ENCODE measurements at places on chromosomes 13 and 19. TPM values are rescaled to one million over a fixed set of nuclear protein-coding genes. Genes with fewer than 3 reads are reported as not detected.

Gene ATP12A
- 5.2 TPM for polyA plus RNA-seq

GRCh38 chr13:110648848-110649421 lies 33.6 kb downstream of the NAXD start:
- no peak for DNase-seq

DNA sequence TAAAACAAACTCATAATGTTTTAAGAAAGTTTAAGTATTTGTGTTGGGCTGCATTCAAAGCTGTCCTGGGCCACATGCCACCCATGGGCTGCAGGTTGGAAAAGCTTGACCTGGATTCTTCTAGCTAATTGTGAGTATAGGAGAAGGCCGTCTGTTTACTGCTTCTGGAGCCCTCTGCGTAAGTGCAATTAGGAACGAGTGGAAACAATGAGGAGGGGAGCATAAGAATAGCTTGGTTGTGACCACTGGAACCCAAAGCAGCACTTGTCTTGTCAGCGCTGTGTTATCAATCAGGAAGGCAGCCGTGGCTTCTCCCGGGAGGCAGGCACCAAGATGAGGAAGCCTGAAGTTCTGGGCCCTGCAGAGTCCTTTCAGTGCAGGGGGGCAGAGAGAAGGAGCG lies 110.4 kb upstream of the MBNL2 start:
- DNase-seq: no peak

Gene SHISA7
- polyA plus RNA-seq: not detected

DNA sequence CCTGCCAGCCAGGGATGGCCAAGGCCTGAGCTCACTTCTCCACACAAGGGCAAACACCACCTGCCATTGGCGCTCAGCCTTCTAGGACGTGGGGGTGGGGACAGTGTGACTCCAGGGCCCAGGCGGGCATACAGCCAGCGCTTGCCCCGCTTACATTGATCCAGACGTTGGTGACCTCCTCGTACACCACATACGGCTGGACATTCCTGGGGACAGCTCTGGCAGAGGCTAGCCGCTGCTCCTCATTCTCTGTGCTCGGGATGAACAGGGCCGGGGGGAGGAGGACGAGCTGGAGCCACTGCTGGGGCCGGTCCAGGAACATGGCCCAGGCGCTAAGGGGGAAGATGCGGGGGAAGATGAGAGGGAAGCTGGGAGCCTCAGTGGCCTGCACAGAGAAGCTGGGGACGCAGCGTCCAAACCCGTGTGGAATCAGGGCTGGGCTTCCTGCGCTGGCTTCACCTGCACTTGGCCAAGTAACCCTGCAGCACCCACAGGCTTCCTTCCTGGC lies 25.1 kb upstream of the MYDGF start:
- DNase-seq: no peak

DNA sequence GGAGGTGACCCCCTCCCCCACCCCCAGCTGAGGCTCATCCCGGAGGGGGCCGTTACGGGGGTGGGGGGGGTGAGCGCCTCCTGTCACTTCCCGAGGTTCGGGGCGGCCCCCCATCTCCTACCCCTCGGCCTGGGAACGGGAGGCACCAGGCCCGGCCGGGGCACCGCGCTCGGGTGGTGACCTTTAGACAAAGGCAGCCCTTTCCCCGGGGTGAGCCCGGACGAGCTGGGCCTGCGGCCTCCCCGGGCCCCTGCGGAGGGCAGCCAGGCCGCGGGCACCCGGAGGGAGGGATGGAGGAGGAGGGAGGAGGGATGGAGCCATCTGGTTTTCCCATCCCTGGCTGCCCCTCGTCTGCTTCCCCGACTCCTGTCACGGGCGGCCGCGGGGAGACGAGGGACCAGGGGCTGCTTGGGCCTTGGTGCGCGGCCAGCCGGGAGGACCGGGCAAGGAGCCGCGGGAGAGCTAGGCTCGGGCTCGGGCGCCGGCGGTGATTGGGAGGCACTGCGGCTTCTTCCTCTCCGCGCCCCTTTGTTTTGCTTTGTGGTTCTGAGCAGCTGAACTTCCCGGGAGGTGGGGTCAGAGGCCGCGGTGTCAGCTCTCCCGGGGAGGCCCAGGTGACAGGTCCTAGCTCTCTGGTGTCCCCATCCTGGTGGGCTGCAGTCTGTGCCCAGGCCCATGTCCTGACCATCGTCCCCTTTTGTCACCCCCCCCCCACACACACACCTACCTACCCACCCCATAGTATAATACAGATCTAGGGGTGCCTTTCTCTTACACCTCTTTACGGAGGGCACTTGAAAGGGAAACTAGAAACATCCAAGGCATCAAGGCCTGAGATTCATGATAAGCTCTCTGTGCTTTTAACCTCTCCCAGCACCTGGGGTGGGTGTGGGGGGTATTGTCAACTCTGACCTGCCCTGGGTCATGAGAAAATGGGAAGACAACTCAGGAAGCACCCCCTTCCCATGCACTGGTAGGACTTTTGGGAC lies 1.3 kb downstream of the BICRA start:
- peak; percentile 30 for DNase-seq

- no peak for DNase-seq
Observed at GRCh38 chr13:98451676-98452470, 125.0 kb downstream of the STK24 start.

DNA sequence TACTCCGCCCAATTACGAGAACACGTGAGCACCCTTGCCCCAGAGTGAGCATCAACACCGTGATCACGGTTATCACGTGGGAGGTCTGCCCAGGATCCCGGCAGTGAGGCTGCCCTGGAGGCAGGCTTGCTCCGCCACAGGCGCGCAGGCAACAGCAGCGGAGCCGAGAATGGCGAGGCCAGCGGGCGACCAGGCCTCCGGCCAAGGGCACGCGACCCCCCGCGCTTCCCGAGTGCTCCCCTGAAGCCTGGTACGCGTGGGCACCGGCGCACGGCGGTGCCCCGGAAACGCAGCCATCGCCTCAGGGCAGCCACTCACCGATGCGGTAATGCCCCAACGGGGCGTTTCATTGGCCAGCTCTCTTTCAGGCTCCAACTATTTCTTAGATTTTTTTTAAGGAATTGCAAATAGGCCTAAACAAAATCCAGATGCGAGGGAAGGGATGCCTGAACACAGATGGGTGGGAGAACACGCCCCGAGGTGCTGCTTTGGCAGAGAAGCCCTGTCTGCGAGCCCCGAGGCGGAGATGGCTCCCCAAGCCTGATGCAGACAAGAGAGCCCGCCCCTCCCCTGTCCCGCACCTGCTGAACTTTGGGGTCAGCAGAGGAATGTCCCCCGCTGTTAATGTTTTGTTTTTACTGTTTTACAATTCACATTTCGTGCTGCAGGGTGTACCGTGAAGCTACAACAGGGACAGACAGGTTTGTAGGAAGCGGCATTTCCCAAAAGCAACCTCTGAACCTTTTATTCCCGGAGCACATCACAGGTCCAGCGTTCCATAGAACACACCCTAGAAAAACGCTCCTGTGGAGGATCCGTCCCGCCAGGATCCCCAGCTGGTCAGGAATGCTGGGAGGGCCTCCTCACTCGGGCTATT lies 132.7 kb downstream of the ZDHHC20 start:
- DNase-seq: peak; percentile 25

- DNase-seq: peak; percentile 49
Observed at GRCh38 chr13:79780240-79780639, 299.3 kb downstream of the NDFIP2 start.

DNA sequence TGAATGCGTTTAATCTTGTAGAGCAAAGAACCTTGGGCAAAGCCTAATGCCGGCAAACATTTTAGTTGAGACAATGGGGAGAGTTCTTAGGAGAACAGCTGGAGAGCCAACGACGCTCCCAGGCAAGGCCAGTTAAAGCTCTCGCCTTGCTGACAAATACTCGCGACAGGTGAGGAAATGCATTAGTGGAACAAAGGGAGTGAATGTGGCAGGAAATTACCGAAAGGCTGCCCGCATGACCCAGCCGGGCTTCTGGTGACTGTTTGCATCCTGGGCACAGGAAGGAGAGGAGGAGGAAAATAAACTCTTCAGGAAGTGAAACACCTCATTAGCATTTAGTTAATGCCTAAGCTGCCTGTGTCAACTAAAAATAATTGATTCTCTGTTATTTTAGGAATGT lies 74.6 kb downstream of the SHISA2 start:
- peak; percentile 29 for DNase-seq

GRCh38 chr13:72537782-72538181 lies 189.6 kb downstream of the MZT1 start:
- no peak for DNase-seq

GRCh38 chr19:13012690-13013608 lies 17.7 kb downstream of the NFIX start:
- DNase-seq: peak; percentile 71

Gene ZNF468
- 10.2 TPM for polyA plus RNA-seq

- DNase-seq: no peak
Observed at GRCh38 chr13:99237981-99238662, 20.1 kb downstream of the GPR18 start.

DNA sequence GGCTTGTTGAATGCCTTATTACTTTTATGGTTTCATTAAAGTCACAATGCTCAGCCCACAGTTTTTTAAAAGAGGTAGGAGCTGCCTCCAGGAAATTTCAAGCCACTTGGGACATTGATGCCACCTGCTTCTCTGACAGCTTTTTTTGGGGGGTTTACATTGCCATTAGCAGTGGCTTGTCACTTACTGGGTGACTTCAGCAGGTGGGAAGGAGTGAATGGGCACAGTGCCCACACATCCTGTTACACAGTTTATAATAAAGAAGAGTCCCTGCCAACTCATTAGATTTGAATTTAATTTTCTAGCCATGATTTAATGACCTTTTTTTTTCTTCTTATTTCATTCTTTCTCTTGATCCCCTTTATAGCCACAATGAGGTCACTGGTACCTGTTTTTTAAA lies 61.0 kb downstream of the NHLRC3 start:
- no peak for DNase-seq

- no peak for DNase-seq
Observed at GRCh38 chr19:6847828-6848200, 39.6 kb upstream of the ADGRE1 start.

Gene ZNF154
- 0.70 TPM for polyA plus RNA-seq

Gene LPAR6
- polyA plus RNA-seq: 2.9 TPM

GRCh38 chr19:10718205-10719196 lies 622 bp downstream of the DNM2 start:
- peak; percentile 31 for DNase-seq

DNA sequence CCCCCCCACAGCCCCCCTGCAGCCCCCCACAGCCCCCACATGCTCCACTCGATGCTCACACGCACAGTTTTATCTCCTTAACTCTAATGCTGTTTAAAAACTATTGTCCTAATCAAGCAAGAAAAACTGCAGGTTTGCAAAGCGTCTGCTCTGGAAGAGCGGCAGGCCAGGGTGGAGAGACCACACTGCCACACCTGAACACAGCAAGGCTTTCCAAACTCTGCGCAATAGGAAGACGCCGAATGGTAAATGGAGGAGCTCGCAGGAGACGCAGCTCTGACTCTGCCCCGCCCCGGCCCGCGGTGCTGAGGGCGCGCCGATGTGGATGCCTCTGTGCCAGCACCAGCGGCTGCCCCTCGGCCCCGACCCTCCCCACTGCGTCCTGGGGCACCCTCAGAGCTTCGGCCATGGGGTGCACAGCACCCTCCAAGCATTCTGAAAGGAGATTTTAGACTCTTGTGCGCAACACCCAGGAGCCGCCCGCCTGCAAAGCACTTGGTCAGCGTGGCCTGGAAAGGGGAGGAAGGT lies 32.4 kb downstream of the RASA3 start:
- DNase-seq: no peak

DNA sequence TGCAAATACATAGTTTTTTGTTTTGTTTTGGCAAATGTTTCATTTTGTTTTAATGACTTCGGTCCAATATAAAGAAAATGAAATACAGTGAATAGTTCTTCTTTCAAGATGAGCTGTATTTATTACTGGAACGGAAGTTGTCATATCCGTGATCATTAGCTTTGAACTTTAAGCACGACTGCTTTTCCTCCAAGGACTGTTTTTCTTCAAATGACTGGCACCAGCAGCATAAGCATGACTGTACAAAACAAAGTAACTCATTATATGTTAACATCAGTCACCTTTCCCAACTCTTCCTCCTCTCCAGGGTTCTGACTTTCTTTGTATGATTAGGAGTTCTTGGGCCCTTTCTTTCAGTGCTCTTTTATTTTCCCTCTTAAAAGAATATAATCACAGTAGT lies 20.5 kb downstream of the EDNRB start:
- no peak for DNase-seq

- DNase-seq: peak; percentile 16
Observed at GRCh38 chr13:33797622-33798021, 20.3 kb upstream of the RFC3 start.

Gene OR4F17
- not detected for polyA plus RNA-seq

Gene KLK15
- polyA plus RNA-seq: not detected

DNA sequence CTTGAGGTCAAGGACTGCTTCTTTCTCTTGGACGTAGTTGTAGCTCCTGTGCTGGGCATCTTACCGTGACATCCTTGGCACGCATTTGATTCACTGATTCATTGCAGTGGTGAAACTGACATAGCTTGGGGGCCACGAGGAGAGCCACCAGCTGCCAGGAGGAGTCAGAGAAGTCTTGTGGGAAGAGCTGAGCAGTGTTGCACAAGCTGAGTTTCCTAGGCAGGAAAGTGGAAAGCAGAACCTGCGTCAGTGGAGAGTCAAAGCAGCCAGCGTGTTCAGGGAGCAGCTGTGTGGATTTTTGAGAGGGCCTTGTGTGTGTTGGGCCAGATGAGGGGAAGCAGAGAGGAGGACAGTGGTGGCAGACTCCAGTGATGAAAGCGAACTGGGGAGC lies 5.3 kb upstream of the GPR183 start:
- no peak for DNase-seq

- no peak for DNase-seq
Observed at GRCh38 chr19:40565910-40566495, 10.7 kb upstream of the SHKBP1 start.

DNA sequence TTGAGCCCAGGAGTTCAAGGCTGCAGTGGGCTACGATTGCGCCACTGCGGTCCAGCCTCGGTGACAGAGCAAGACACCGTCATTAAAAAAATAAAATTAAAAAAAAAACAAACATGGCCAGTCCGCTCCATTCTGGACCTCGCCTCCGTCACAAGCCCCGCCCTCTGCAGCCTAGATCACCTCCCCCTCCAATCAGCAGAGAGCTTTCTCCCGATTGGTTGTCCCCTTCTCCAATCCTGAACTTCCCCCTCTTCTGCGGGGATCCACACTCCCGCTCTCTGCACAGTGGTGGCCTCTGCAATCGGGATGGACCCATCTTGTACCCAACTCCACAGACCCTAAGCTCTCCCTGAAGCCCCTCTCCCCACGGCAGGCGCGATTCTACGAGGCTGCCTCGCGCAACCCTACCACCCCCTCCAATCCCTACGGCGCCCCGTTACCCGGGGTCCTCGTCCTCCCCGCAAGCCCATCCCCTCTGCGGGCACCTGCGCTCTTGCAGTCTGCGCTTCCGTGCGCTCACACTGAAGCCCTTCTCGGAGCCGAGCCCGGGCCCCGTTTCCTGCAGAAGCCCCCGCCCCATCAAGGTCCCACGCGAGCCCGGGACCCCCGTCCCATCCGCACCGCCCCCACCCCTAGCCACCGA lies 540 bp downstream of the TMEM160 start:
- peak; percentile 83 for DNase-seq

DNA sequence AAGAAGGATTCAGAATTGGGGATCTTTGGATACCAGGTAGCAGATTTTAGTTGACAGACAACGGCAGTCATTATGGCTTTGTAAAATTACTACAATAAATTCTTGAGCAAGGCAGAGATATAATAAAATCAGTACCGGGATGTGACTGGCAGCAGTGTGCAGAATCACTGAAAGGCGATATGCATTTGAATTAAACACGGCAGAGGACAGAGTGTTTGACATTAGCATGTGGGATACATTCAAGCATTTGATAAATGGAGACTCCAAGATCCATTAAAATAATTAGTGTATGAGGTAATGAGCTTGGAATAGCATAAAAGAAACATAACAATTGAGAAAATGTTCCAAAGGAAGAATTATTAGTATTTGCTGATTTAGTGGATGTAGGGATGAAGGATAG lies 36.8 kb downstream of the LCP1 start:
- no peak for DNase-seq

Gene RNF225
- polyA plus RNA-seq: not detected
